ENCODE measurements at places on chromosomes 16 and 17.

DNA sequence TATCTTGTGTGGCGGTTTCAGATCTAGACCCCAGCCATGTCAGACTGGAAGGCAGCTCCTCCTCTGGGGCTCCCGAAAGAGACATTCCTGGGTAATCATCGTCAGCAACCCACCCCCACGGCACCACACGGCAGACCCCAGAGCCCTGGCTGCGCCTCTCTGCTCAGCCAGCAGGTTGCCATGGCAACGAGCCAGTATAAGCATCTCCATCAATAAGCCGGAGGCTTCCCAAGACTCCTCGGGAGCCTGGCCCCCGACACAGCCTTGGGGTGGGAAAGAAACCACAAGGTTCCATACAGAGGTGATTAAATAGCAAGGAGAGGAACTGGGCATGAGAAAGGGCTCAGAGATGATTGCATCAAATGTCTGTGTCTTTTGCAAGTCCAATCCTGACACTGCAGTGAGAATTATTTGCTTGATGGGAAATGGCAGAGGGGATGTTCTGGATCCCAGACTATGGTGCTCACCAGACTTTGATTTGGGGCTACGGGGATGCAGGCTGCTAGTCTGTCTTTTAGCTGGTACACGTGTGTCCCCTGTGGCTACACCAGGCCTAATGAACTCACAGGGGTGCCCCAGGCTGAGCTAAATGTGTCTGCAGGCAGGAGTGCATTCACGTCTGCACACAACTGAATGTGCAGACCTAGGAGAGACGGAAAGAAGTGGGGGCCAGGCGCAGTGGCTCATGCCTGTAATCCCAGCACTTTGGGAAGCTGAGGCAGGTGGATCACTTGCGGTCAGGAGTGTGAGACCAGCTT is 320.5 kb upstream of the TNRC6C start:
- no peak for DNase-seq

- DNase-seq, result peak; percentile 37
Observed at GRCh38 chr17:38667099-38667786, 7.5 kb downstream of the EPOP start.

- DNase-seq, result no peak
Observed at GRCh38 chr17:65783845-65784334, 222.4 kb upstream of the AXIN2 start.

DNA sequence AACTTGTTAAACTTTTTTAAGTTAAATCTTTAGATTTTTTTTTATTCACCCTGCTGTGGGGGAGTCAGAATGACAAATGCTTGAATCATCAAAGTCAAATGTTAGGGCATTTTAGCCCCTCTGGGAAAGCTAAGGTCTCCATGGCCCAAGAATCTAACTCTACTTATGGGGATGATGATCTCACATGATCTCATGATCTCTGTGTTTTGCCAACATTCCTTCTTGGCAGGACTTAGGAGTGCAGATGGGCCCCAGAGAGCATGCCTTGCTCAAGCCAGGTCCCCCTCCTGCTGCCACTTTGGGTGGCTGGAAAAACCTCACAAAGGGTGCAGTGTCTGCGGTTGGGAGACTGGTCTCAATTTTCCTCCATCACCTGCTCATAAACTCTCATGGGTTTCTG is 108.6 kb downstream of the PRKCB start:
- DNase-seq, result no peak

DNA sequence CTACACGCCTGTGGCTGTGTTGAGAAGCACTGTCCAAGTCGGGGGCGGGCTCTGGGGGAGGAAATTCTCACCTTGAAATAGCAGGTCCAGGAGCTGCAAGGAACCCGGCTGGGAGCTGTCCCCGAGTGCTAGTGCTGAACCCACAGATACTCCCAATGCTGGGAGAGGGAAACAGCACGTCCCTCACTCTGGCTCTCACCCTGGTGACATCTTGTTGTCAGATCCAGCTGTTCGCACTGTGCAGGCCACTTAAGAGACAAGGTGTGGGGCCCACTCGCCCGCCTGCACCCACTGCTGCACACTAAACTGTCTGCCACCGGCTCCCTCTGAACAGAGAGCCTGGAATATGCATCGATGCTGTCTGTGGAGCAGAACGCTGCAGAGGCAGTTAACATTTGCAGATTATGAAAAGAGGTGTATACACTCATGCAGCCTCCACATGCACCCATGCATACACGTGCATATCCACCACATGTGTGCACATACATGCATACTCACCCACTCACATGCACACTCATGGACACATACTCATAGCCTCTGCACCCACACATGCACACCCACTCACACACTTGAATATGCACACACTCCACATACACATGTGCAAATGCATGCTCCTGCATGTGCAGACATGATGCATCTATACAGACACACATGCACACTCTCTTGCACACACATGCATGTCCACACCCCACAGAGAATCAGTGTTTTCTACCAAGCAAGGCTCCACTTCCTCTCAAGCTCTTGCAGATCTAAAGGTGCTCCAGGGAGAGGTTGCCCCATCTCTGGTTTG is 42.0 kb downstream of the MGAT5B start:
- no peak for DNase-seq

- no peak for DNase-seq
Observed at GRCh38 chr17:19768046-19768782, 20.1 kb upstream of the ALDH3A1 start.

- no peak for DNase-seq
Observed at GRCh38 chr16:11276896-11277593, 765 bp upstream of the PRM2 start.

DNA sequence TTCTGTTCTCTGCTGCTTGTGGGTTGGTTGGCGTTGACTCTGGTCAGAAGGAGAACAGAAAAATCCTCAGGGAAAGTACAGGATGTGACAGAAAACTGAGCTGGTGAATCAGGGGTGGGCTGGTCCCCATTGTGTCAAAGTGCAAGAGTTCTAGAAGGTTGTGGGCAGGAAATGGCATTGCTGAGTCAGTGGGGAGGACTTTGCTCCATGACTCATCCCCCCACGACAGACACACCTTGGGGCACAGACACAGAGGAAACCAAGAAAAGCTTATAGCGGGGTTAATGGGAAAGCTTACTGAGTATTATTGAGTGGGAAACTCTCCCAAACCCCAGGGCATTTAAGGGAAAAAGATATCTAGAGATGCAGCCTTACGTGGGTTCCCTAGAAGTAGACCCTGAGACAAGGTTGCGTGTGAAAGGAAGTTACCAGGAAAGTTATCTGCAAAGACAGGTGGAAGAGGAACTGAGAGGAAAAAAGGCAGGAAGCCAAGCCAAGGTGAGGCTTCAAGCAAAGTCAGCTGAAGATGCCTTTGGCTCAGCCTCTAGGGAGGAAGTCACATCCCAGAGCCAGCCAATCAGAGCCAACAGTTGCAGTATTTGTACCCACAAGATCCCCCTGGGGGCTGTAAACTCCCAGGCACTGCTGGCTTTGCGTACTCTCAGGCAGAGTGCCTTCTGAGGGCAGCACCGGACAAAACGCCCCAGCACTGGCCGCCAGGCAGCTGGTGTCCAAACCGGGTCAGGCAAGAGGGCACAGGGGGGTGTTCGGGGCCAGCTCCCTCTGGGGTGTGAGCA is 86.4 kb downstream of the FOXL1 start:
- DNase-seq, result no peak

GRCh38 chr16:380762-381011 is 1.1 kb downstream of the PGAP6 start:
- no peak for DNase-seq

DNA sequence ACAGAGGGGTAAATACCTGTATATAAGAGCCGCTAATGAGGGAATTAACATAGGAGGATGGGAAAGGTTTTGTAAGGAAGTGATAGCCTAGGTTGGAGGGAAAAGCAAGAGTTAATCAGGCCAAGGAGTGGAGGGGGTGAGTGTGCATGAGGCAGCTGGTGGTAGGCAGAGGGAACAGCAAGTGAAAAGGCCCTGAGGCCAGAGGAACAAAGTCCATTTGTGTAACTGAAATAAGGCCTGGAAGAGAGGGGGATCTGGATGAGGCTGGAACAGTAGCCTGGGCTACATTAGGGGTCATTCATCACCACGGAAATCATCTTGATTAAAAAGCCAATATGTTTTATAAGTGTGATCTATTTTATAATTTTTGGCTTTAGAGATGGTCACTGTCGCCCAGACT is 45.7 kb downstream of the FZD2 start:
- no peak for DNase-seq

DNA sequence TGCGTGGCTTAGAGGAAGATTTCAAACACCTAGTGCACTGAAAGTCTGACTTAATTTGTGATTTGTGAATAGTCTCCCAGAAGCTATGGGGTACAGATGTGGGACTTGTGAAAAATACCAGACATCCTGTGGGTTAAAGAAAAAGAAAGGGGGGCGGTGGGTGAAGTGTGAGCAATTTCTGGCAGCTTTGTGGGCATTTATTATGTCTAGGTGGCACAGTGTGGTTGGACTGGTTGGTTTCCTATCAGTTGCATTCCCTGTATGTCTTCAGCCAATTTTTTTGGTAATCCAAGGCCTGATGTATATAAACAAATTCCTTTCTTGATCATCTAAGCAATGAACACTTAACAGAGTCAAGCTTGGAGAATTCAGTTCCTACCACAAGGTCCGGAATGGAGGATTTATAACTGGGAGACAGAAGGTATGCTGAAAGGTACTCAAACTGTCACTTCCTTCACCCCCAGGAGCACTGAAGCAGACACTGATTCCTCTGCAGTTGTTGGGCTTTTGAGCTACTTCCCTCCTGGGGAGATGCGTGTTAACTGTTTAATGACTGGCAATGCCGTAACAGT is 211.6 kb downstream of the WWOX start:
- DNase-seq, result no peak

GRCh38 chr17:69669441-69670178 is 255.1 kb downstream of the MAP2K6 start:
- no peak for DNase-seq

DNA sequence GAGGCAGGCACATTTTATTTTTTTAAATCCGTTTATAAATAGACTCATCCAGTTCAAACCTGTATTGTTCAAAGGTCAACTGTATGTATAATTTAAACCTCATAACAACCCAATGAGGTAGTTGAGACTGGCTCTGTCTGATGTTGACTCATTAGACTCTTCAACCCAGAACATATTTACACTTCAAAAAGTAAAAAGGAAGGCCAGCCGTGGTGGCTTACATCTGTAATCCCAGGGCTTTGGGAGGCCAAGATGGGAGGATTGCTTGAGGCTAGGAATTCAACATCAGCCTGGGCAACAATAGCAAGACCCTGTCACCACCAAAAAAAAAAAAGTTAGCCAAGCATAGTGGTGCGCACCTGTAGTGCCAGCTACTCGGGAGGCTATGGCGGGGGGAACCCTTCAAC is 32.5 kb upstream of the DHRS7B start:
- no peak for DNase-seq

- DNase-seq, result no peak
Observed at GRCh38 chr16:80046261-80046660, 445.7 kb upstream of the MAF start.

DNA sequence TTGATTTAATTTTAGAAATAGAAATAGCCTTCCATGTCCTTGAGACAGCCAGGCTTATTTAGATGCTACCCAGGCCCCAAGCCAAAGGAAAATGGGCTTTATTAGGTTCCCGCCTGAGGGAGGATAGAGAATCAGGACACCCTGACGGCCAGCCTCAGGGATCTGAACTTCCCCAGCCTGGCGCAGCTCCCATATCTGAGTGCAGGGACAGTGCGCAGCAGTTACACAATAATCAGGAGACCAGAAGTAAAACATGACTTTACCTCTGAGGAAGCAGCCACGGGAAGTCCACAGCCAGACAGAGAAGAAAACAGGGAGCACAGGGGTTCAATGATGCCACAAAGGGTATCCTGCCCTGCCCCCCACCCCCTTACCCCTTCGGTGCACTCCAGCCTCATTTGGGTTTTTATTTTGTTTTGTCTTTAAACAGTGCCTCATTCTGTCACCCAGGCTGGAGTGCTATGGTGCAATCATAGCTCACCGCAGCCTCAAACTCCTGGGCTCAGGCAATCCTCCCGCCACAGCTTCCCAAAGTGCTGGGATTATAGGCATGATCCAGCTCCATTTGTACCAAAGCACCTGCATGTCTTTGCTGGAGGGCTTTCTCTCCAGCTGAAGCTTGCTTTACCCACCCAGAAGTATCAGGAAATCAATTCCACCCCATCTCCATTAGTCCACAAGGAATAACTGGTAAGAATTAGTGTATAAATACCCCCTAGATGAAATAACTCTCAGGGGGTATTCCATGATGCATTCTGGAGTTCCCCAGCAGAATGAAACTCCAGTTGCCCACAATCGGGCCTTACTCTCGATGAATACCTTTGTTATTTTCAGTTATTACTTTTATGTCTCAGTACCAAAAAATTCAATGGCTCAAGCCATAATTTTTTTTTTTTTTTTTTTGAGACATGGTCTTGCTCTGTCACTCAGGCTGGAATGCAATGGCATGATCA is 21.9 kb downstream of the ORC6 start:
- DNase-seq, result no peak

Data from NCI-H526 treated with DMSO at 0.1 percent for 48 hours (cell line).